Stimulated activated CD4-positive, alpha-beta T cell treated with anti-CD3 and anti-CD28 coated beads, Interleukin-4, amount 100 ng/mL, for 1 hour (primary cell): ENCODE measurements at places on chromosomes 3 and 15.

- DNase-seq: no peak
Observed at GRCh38 chr15:38672814-38673670, 108.4 kb upstream of the RASGRP1 start.

DNA sequence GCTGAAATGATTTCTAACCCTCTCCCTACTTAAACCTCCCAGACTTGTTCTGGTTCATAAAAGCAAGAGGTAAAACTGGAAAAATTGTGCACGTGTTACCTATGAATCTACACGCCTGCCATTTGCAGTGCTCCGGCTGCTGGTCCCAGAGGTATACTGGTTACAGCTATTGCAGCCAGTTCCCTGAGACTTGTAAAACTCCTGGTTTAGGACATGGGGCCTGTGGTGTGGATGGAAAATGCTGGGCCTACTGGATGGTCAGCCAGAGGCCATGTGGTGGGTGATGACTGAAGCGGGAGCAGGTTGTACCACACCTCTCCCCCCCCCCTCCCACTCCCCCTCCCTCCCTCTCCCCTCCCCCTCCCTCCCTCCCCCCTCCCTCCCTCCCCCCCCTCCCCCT is 45.0 kb downstream of the SENP2 start:
- DNase-seq: no peak

DNA sequence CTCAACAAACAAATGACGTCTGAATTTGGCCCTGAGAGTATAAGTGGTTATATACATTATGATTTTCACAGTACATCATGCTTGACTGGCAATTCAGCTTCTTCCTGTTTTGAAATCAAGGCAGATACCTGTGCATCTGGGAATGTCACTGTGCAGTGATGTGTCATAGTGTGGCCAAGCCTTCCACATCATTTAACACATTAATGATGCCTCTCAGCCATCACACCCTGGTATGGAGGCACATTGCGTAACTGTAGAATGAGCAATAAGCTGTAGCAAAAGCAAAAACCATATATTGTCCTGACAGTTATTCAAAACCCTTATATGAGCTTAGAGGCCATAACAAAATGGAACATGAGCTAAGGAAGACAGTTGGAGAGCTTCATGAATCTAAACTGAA is 246.0 kb downstream of the EPHA3 start:
- DNase-seq: no peak

- DNase-seq: no peak
Observed at GRCh38 chr3:197528190-197528589, 27.6 kb downstream of the BDH1 start.

- no peak for DNase-seq
Observed at GRCh38 chr15:65058394-65059368, 9.1 kb downstream of the RASL12 start.

- DNase-seq: no peak
Observed at GRCh38 chr3:125010393-125010792, 45.4 kb downstream of the HEG1 start.

- no peak for DNase-seq
Observed at GRCh38 chr15:81887912-81888311, 157.9 kb downstream of the MEX3B start.

GRCh38 chr15:75022783-75023180 is 608 bp upstream of the PPCDC start:
- DNase-seq: no peak

- DNase-seq: no peak
Observed at GRCh38 chr3:51904034-51904823, 1.1 kb upstream of the IQCF1 start.

DNA sequence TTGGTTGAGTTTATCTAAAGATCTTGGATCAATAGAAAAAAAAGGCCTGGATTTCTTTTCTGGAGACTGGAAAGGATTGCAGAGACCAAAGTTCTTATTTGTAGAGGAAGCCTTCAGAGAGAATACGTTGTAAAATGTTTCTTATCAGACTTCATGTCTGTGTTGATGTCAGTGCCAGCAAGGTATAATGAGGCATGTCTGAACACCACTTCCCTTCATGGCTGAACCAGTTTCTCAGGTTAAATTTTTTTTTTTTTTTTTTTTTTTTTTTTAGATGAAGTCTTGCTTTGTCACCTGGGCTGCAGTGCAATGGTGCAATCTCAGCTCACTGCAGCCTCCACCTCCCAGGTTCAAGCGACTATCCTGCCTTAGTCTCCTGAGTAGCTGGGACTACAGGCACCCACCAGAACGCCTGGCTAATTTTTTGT is 17.8 kb upstream of the ZNF774 start:
- DNase-seq: no peak

- peak; percentile 54 for DNase-seq
Observed at GRCh38 chr15:98650417-98651035, 2.2 kb downstream of the IGF1R start.

DNA sequence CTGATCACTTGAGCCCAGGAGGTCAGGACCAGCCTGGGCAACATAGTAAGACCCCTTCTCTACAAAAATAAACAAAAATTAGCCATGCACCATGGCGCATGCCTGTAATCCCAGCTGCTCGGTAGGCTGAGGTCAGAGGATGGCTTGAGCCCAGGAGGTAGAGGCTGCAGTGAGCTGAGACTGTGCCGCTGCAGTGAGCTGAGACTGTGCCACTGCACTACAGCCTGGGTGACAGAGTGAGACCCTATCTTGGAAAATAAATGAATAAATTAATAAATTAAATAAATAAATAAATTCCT is 10.8 kb downstream of the SHISA5 start:
- no peak for DNase-seq

DNA sequence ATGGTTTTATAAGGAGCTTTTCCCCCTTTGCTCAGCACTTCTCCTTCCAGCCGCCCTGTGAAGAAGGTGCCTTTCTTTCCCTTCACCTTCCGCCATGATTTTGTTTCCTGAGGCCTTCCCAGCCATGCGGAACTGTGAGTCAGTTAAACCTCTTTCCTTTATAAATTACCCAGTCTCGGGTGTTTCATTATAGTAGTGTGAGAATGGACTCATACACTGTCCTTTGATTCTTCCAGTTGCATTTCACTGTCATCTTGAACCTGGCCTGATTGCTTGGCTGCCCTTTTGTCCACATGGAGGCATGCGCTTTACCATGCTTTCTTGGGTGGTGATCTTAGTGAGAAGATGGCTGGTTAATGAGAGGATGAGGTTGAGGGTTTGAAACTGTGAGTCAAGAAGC is 23.2 kb downstream of the USP13 start:
- no peak for DNase-seq
